H1 (cell line): ENCODE measurements at places on chromosomes 2 and 18. TPM values are rescaled to one million over a fixed set of nuclear protein-coding genes. Genes with fewer than 3 reads are reported as not detected.
A peak's percentile ranks its signal among the peaks of the same experiment; 100 is the strongest.

DNA sequence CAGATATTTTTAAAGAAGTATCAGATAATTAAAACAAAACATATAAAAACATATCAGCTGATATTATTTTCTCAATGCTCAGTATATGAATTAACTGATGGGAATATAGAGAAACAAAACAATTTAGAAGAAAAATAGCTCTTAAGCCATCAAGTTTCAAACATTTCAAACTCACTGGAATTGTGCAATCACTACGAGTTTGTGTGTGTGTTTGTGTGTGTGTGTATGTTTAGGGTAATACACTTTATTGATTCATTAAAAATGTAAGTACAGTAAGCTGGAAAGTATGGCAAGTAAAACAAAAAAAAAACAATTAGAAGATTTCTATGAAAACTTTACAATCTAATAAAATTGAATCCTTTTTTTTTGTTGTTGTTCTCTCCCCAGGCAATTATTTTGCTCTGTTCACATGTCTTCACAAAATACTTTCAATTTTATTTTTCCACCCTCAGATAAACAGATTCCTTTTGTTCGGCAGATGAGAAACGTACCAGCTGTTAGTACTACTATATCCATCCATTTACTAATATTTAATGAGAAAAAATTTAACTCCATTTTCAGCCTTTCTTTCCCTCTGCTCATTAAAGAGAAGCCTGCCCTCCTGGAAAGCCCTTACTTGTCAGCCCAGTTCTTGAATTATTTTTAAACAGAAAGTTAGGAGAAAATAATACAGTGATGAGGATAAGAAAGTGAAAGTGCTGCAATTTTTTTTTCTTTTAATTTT, 87.6 kb downstream of the SLC8A1 start:
- DNase-seq, result no peak

Gene TXNDC2
- 0.11 TPM in 1 of 2 replicates, not detected in the other for polyA plus RNA-seq

Gene CFAP65
- 0.38 and 0.45 TPM in 2 replicates for polyA plus RNA-seq

- no peak for DNase-seq
These were observed 11.7 kb upstream of the KIF1A start for GRCh38 chr2:240831594-240832204.

- DNase-seq, result peak; percentile 85
These were observed 44.5 kb downstream of the TMEM182 start for GRCh38 chr2:102806250-102806837.

Gene MITD1
- polyA plus RNA-seq, result 8.9 and 15.2 TPM in 2 replicates

GRCh38 chr2:238005528-238005927, 38.7 kb downstream of the UBE2F start:
- DNase-seq, result no peak

DNA sequence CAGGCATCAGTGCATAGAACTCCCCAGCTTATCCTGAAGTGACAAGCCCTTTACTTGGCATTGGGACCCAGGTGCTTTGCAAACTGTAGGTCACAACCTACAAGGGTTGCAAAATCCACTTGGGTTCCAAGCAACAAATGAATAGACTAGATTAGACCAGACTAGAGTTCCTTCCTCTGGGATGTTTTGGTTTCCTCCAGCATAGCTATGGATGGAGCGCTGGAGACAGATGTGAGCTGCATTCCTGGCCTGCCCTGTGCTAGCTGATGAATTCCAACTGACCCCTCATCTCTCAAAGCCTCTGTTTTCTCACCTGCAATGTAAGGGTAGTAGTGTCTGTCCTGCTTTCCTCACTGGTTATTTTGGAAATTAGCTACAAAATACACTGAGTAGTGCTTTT, 86.2 kb downstream of the NPAS2 start:
- no peak for DNase-seq

Gene ABCG8
- 0.02 TPM in 1 of 2 replicates, not detected in the other for polyA plus RNA-seq

GRCh38 chr18:11667578-11667977, 21.5 kb upstream of the GNAL start:
- DNase-seq, result no peak

DNA sequence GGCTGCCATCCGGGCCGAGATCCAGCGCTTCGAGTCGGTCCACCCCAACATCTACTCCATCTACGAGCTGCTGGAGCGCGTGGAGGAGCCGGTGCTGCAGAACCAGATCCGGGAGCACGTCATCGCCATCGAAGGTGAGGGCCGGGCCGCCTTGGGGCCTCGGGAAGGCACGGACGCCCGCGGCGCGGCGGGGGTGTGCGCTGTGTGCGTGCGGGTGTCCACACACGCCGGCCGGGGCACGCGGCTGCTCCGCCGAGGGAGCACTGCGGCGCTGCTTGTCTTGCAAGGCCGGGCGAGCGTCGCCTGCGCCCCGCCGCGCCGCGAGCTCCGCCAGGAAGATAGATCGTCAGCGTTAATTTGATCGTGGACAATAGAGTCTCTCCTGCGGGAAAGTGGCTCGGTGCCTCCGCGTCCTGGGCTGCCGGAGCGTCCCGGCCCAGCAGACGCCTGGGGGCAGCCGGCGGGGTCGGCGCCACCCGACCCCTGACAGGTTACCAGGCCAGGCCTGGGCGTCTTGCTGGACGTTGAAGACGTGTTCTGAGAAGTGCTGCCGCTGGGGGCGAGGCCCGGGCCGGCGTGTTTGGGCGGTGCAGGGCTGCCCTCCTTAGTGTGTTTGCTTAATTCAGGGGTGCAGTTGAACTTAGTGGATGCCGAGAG, 1.0 kb downstream of the AGAP1 start:
- no peak for DNase-seq

DNA sequence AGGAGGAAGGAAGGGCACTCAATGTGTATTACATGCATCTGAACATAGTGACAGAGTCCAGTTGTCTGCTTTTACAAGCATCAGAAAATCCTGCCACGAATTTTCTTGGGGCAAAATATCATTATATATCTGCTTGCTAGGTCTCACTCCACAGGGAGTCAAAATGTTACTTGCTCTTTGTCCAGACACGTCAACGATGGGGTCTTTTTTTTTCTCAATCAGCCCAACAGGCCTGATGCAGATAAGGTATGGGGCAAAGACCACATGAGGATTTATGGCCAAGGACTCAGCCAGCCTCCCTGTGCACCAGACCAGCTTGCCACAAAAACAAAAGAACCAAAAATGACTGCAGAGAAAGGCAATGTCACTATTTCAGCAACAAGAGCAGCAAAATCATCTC, 323.4 kb upstream of the PKDCC start:
- DNase-seq, result no peak

DNA sequence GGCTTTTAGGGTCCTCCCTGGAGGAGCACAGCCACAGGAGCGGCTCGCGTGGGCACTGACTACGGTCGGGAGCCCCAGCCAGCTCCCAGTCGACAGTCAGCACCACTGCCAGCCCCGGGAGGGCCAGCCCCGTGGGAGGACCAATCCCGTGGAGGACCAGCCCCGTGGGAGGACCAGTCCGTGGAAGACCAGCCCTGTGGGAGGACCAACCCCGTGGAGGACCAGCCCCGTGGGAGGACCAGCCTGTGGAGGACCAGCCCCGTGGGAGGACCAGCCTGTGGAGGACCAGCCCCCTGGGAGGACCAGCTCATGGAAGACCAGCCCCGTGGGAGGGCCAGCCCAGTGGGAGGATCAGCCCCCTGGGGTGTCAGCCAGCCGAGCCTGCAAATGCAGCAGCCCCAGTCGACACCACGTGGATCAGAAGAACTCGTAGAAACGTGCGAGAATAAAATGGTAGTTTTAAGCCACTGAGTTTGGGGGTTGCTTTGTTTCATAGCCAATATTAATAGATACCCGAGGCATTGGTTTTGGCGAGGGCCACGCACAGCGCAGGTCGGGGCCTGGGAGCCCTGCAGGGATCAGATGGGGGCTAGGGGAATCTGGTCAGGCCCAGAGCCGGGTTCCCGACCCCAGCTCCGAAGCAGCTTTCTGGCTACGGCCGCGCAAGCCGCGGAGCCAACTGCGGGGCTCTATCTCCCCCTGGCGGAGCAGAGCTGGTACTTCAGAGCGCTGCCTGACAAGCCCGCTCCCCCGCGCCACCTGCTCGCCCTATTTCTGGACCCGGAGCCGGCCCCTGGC, 73.0 kb downstream of the TEX51 start:
- DNase-seq, result peak; percentile 90

Gene CYTIP
- polyA plus RNA-seq, result 0.12 and 0.17 TPM in 2 replicates

Gene C2orf68
- 47.2 and 49.4 TPM in 2 replicates for polyA plus RNA-seq

Gene OTX1
- 0.24 and 0.53 TPM in 2 replicates for polyA plus RNA-seq
